Substantia nigra (tissue), 51 donors: ENCODE measurements at places on chromosomes 2 and 18.

GRCh38 chr2:19312949-19313348, 45.5 kb downstream of the OSR1 start:
- DNase-seq, result no peak

GRCh38 chr18:58209326-58209725, 165.3 kb downstream of the NEDD4L start:
- DNase-seq, result no peak

GRCh38 chr2:35741556-35741955, 614.0 kb upstream of the CRIM1 start:
- no peak for DNase-seq

GRCh38 chr18:25454270-25454659, 102.3 kb upstream of the ZNF521 start:
- no peak for DNase-seq

GRCh38 chr2:202102425-202103000, 29.5 kb downstream of the KIAA2012 start:
- no peak for DNase-seq

DNA sequence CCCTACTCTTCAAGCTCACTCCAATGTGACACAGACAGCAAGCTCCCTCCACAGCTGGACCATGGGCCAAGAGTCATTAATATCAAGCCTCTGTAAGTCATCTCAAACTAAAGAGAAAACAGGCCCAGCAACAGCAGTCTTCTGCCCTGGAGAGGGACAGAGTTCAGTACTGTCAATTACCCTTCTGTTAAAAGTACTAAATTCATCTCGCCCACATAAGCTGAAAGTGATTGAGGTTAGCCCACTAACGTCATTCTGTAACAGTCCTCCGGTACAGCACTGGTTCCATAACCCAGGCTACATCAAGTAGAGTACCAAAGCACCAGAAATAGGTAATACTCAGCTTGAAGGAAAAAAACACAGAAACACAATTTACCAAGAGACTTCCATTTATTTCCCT, 25.9 kb downstream of the THADA start:
- no peak for DNase-seq

DNA sequence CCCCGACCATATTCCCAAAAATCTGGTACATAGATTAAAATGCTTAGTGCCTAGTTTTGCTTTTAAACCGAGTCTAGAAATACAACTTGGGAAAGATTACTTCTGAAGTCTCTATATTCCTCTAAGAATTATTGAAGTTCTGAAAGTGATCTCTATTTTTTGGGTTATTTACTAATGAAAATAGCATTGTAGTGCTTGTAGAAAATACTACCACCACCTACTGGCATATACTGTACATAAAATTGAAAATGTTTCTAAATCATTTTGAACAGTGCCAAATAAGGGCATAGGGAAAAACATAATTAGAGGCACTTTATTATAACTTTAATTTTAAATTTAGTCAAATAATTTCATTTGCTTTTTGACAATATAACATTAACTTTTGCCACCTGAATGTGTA, 1399.6 kb upstream of the ZEB2 start:
- no peak for DNase-seq

DNA sequence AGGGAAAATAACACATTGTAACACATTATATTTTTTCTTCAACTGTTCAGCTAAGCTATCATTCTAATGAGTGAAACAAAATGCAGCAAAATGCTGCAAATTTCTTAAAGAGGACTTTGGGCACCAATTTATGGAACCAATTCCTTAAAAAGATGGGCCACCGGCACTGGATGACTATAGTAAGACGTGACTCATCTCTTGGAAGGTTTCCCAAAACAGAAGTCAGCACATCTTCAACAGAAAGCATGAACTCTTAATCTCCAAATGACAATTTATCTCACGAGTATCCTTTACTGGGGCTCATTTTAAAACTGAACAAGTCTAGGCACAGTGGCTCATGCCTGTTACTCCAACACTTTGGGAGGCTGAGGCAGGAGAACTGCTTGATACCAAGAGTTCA, 213.4 kb downstream of the CDH20 start:
- no peak for DNase-seq

- no peak for DNase-seq
Observed at GRCh38 chr2:188576651-188577050, 285.0 kb downstream of the GULP1 start.

GRCh38 chr2:134232868-134233727, 20.8 kb upstream of the MGAT5 start:
- DNase-seq, result no peak

GRCh38 chr2:105645031-105645937, 99.4 kb upstream of the NCK2 start:
- DNase-seq, result no peak

DNA sequence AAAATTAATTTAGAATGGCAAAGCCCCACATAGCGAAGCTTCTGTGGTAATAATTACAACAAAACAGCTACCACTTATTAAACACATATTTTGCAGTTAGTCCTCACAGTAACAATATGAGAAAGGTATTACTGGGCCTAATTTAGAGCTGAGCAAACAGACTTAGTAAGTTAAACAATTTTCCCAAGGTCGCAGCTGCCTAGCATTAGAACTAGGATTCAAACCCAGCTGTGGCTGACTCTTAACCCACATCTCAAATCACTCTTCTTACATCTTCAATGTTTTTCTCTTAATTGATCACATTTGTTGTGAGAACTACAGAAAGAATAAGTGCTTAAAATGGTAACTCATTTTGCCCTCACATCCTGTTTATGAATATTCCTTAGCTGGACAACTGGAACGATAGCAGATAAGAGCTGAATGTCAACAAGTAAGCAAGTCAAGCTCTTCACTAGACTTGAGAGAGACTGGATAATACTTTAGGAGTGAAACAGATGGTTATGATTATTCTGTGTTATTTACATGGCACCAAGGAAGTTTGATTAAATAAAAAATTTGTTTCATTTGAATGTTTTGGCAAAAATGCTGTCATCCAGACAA, 59.4 kb upstream of the TMEM17 start:
- no peak for DNase-seq

- no peak for DNase-seq
Observed at GRCh38 chr18:55317864-55318263, 270.1 kb downstream of the TCF4 start.

- no peak for DNase-seq
Observed at GRCh38 chr18:79554945-79555645, 124.5 kb upstream of the CTDP1 start.

- no peak for DNase-seq
Observed at GRCh38 chr2:44931198-44931780, 10.2 kb upstream of the SIX3 start.

- DNase-seq, result no peak
Observed at GRCh38 chr2:85277416-85278158, 50.2 kb downstream of the TGOLN2 start.

DNA sequence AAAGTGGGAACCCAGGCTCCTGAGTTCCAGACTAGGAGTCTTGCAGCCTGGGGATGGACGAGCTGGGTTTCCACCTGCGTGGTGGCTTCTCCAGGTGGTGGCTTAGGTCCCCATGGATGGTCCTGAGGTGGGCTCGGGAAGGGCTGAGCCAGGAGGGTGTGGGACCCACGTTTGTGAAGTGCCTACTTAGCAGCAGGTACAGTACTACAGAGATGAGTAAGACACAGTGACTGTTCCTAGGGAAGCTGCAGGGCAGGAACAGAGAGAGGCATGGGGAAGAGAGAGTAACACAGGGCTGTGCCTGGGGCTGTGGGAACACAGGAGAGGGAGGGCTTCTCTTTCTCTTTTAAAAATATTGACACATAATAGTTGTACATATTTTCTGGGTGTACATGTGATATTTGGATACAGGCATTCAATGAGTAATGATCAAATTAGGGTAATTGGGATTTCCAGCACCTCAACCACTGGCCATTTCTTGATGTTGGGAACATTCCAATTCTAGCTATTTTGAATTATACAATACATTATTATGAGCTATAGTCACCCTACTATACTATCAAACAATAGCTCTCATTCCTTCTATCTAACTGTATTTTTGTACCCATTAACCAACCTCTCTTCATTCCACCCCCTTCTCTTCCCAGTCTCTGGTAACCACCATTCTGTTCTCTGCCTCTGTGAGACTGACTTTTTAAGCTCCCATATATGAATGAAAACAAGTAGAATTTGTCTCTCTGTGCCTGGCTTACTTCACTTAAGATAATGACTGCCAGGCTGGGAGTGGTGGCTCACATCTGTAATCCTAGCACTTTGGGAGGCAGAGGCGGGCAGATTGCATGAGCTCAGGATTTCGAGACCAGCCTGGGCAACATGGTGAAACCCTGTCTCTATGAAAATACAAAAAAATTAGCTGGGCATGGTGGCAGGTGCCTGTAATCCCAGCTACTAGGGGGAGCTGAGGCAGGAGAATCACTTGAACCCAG, 15.0 kb downstream of the TOGARAM2 start:
- DNase-seq, result no peak

GRCh38 chr2:14385043-14385442, 247.5 kb upstream of the LRATD1 start:
- DNase-seq, result no peak

DNA sequence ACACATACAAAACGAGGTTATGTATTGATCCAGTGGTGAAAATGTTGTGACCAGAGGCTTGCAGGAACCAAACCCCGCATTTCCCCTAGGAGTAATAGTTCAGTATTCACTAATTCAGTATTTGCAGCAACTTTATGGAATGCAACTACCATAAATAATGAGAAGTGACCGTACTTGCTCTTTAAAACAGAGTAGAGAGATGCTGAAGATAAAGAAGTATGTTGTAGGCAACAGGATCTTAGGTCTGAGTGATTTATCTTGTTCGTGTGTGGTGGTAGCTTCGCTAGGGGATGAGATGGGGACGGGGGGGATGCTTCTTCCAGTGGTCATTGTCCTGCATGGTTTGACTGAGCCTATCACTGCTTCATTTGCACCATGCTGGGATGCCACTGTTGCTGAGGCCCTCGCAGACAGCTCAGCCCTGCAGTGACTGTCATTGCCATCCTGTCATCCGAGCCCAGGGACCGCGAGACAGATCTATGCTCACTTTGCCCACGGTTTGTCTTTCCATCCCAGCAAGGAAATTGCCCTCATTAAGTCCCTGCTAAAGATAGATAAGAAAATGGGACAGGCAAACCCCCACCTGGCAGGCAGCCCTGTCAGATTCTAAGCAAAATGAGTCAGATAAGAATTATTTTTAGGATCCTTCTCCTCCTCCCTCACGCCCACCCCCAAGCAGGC, 181.3 kb downstream of the CTIF start:
- DNase-seq, result no peak
